Activated CD8-positive, alpha-beta T cell treated with anti-CD3 and anti-CD28 coated beads for 36 hours (primary cell): ENCODE measurements at places on chromosomes 11 and 22.

DNA sequence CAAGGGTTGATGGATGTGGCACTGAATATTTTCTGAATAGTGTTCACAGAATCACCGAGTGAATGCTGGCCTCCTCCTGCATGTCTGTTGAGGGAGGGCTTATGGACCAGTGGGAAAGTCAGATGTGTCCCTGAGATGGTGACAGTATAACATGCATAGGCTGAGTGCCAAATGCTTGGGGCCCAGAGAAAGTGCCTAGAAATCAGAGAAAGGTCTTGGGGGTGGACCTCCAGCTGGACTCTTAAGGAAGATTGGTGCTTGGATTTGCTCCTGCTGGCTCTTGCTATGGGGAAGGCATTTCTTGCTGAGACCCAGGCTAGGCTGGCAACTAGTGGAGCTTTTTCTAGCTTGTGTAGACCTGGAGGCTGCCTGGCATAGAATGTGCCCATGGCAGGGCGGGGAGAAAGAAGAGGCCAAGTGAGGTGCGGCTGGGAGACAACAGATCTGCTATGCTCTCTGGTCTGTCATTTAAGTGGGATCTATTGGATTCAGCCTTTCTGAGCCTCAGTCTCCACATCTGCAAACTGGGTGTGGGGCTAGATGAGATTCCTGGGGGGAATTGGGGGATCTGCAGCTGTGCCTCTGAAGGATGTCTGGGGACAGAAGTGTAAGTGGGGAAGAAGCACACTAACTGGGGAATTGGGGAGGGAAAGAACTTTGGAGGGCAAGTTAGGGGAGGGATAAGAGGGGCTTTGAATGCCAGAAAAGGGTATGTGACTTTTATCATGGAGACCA is 27.4 kb downstream of the ZNRF3 start:
- no peak for DNase-seq

DNA sequence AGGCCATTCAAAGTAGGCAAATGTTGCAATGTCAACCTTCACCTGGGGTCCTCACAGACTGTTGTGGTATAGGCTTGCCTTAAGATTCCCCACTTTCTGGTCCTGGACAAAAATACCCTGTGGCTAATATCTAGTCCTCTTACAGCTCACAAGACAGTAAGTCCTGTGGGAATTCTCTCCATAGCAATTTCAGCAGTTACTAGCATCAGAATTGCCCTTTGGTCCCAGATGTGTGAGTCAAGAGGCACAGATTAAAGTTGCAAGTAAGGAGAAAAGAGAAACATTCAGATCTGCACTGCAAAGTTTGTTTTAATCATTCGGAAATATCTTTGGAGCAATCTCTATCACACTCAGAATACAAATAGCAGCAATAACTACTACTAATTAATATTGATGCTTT is 420.2 kb downstream of the NTM start:
- DNase-seq = no peak

DNA sequence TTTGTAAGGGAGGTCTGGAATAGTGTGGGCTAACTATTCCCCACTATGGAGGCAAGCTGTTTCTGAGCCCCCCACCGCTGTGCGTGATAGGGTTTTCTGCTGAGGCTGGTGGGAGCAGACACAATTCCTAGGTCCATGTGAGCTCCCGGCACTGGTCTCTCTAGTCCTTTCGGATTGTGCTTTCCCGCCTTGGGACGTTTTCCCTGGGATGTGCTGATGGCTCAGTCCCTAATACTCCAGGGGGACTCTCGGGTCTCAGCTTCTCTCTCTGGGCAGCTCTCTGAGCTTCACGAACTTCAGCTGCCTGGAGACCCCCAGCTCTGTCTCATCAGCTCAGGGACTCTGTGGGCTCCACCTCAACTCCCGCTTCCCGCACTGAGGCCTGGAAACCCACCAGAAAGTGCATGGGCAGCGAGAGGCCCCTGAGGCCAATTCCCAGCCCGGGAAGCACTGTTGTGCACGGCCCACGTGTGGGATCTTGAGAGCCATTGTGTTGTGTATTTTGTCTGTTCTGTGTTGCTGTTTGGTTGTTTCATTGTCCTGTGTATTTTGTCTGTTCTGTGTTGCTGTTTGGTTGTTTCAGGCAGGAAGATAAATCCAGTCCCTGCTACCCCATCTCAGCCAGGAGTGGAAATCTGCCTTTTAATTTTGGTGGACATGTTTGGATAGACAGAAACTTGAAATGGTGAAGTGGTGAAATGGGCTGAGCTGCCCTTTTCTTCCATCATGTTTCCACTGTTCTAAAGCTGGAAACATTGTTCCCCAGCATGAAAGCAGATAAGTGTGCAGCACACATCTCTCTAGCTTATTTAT is 12.7 kb upstream of the TNNT3 start:
- DNase-seq = no peak

DNA sequence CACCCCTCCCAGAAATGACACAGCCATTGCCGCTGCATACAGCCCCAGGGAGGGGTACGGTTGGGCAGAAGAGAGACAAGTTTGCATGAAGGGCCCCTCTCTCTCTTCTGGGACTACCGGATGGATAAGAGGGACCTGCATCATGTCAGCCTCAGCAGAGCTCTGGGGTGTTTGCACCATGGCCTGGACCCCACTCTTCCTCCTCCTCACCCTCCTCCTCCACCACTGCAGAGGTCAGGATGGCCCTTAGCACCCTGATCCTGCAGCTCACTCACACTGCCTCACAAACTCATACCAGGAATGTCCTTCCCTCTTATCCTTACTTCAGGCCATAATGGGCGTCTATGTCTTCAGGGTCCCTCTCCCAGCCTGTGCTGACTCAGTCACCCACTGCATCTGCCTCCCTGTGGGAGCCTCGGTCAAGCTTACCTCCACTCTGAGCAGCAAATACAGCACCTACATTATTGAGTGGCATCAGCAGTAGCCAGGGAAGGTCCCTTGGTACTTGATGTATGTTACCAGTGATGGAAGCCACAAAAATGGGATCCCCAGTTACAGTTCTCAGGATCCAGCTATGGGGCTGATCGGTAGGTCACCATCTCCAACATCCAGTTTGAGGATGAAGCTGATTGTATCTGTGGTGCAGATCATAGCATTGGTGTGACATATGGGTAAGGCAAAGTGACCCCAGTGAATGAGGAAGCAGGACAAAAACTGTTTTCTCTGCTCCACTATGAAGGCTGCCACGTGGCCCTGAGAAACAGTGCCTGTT is 62.2 kb upstream of the VPREB1 start:
- DNase-seq = no peak

DNA sequence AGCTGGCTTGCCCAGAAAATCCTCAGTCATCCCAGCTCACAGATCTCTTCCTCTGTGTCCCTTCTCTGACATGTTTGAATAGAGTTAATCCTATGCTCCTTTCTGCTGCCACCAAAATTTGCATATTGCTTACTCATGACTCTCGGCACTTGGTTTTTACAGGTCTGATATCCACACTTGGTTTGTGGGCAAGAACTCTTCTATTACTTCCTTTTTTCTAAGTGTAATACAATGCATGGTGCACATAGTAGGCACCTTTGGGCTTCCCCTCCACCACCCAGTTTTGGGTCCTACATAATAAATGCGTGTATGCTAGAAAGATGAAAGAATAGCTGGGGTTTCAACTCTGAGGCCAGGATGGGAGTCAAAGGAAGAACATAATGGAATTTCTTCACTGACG is 69.7 kb upstream of the GRK3 start:
- DNase-seq = peak; percentile 19

DNA sequence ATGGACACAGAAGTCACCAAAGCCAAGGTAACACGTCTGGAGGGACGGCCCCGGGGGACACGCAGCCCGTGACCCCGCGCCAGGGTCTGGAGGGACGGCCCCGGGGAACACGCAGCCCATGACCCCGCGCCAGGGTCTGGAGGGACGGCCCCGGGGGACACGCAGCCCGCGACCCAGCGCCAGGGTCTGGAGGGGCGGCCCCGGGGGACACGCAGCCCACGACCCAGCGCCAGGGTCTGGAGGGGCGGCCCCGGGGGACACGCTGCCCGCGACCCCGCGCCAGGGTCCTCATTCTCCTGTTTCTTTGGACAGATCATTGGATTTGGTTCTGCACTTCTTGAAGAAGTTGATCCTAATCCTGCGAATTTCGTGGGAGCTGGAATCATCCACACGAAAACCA is 27.1 kb downstream of the MUC6 start:
- DNase-seq = no peak

- DNase-seq = peak; percentile 71
Measured at GRCh38 chr22:37100589-37101127, 8.9 kb downstream of the TMPRSS6 start.

- DNase-seq = peak; percentile 20
Measured at GRCh38 chr11:70397336-70397982, 870 bp upstream of the CTTN start.

DNA sequence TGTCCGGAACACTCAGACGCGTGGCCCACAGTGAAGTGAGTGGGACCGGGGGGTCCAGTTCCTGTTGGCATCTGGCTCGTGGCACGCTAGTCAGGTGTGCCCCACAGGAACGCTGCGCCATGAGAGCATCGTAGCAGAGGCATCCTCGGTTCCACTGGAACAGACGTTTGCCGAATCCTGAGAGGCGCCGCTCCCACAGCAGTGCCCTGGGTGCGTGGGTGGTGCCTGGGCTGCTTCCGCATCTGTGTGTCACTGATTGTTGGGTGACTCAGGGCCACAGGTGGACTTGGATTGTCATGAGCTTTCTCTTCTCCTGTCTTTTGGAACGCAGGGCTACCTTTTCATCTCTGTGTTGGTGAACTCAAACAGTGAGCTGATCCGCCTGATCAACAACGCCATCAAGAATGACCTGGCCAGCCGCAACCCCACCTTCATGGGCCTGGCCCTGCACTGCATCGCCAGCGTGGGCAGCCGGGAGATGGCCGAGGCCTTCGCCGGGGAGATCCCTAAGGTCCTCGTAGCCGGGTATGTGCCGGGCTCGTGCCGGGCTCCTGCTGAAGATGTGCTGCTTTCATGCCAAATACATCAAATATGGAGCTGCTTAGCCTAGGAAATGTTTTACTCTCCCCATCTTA is 46.2 kb downstream of the AP2A2 start:
- no peak for DNase-seq

DNA sequence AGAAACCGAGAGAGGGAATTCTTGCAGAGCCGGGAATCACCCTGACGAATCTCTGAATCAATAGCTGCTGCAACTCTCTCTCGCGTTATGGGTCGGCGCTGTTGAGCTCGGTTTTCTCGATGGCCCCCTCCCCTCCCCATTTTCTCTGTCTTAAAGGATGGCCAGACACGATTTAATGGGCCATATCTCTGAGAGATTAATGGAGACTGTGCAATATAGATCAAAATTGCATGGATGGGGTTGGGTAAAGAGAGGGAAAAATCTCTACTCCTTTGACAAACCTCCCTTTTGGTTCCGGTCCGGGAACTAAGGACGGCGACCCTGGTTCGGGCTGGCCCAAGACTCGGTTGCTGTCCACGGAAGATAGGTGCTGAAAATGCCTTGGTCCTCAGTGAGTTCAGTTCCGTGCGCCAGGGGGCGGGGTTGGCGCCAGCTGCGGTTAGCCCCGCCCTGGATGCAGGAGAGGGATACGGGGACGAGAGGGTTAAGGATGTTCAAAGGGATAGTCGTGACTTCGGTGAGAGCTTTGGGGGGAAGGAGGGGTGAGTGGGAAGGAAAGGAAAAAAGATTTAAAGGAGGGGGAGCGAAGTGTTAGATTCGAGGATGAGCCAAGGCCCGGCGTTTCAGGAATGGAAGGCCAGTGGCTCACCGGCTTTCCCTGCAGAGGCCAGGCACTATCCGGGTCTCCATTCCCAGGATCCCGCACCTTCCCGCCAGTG is 103.6 kb upstream of the HSD17B12 start:
- peak; percentile 56 for DNase-seq

DNA sequence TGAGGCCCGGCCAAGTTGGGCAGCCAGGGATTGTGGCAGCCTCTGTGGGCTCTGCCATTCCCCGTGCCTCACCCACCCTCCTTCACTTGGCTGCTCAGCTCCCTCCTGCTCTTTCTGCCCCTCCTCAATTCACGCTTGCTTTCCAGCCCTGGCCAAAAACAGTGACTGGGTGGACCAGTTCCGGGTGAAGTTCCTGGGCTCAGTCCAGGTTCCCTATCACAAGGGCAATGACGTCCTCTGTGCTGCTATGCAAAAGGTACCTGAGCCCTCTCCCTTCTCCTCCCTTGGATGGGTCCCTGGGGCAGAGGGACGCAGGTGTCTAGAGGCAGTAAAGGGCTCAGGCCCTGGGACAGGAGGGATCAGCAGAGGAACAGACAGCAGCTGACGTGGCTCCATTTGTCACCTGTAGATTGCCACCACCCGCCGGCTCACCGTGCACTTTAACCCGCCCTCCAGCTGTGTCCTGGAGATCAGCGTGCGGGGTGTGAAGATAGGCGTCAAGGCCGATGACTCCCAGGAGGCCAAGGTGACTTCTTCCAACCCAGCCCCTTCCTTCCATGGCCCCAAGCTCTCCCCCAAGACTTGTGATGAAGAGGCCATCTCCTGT is 2.7 kb downstream of the FREY1 start:
- DNase-seq = no peak

- no peak for DNase-seq
Measured at GRCh38 chr22:43828998-43829782, 17.1 kb upstream of the EFCAB6 start.

DNA sequence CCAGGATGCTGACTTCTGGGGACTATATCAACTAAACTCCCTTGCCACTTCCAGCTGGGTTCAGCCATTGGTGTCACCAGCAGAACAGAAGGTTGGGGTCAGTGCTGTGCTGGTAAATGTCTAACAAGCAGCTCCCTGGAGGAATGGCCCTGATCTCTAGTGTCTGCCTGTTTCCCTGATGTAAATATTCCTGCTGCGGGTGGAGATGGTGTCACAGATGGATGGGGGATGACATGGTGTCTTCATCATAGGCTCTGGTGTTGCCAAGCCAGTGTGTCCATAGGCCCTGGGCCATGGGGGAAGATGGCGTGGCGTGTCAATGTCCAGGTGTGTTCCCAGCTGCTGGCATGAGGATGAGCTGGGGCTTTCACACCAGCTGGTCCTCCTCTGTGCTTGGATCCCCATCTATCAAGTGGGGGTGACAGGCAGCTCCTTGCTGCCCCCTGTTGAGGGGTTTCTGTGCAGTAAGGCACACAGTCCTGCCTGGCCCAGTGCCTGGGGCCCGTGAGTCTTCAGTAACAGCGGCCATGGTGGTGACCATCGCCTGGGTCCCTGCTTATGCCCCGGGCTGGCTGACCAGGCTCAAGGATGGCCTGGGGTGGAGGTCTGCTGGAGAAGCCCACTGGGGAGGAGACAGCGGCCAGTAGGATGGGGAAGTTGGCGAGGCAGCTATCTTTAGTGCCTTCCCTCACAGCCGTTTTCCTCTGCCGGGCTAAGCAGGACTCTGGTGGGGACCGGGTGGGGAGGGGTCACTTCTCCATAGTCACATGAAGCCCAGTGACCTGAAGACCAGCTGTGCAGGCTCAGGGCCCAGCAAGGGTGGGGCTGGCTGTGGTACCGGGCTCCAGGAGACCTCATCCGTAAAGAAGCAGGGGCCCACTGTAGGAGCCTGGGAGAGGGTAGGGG is 12.7 kb downstream of the RPL3 start:
- peak; percentile 77 for DNase-seq

DNA sequence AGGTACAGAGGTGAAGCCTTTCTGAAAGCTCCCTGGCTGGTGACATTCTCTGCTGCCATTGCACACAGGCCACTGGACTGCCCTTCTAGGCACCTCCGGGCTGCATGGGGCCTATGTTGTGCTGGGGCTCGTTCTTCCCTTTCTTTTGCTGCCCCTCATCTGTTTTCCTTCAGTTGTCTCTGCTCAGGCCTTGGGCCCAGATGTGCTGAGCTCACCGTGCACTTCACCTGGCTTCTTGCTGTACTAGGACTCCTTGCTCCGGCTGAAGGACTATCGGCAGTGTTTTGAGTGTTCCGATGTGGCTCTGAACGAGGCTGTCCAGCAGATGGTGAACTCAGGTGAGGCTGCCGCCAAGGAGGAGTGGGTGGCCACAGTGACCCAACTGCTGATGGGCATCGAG is 59.4 kb downstream of the CABIN1 start:
- no peak for DNase-seq
